Peyer's patch (tissue), 4 donors: ENCODE measurements at places on chromosomes 4 and X. TPM values are rescaled to one million over a fixed set of nuclear protein-coding genes. Genes with fewer than 3 reads are reported as not detected.

The C4orf36 gene
- total RNA-seq: not detected

The MAPK10 gene
- 1.8 TPM for total RNA-seq

The UNC5C gene
- 19.0 TPM for total RNA-seq

The VCX2 gene
- total RNA-seq: not detected

The PNCK gene
- total RNA-seq: 6.1 TPM

The CXCL9 gene
- 0.94 TPM for total RNA-seq

The GLOD5 gene
- total RNA-seq: not detected

The SLIT2 gene
- 6.7 TPM for total RNA-seq

The STATH gene
- total RNA-seq: not detected

The UGT2A1 gene
- total RNA-seq: not detected

The TMEM271 gene
- total RNA-seq: not detected

The KCNE5 gene
- not detected for total RNA-seq

The SAGE1 gene
- total RNA-seq: not detected

The IL2 gene
- not detected for total RNA-seq

The GYG2 gene
- 3.9 TPM for total RNA-seq

DNA sequence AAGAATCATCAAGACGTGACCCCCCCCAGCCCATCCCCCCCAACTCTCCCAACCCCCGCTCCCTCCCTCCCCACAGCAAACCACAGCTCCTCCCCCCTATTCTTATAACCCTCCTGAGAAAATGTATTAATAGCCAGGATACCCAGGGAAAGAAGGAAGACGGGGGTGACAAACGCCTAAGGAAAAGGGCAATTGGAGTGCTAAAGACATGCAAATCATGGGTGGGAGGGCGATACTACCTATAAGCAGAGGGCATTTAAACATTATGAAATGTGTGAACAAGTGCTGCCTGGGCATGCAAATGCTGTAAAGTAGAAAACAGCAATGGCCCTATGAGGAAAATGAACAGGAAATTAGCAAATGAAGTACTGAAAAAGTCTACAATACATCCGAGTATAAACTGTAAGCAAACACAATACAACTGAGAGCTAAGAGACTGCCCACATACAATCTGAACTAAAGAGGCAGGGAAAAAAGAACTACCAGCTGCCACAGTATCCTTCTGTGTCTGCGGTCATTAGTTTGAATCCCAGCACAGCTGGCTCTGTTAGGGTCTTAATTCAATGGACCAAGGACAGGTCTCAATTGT lies 2.4 kb downstream of the CXXC4 start:
- DNase-seq: peak; percentile 50

DNA sequence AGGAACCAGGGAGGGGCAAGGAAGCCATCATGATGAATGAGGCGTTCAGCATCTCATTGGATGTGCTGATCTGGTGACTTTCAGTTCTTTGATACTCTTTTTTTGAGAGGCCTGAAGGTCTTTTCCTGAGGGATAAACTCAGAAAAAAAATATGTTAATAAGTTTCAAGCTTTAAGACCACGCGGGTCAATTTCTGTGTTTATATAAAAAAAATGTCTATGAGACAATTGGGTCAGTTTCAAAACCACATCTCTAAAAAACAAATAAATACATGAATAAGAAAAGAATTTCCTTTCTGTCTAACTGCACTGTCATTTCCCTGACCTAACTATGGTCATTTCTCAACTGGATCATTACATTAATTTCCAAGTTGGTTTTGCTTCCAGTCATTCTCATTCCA lies 62.6 kb downstream of the TRIML1 start:
- no peak for DNase-seq

DNA sequence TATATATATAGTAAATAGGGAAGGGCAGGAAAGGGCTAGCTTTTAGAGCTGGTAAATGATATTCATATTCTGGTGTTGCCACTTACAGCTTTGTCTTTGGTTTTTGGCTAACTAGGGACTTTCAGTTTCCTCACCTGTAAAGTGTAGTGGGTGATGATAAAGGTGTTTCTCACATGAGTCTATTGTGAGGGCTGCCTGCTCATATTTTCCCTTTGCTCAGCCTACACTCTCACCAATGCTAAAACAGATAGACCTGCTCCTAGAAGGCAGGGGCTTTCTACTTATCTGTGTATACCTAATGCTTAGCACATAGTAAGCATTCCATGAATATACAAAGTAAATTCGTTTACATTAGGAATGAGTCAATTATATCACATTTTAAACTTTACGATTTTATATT lies 137.2 kb upstream of the HS3ST1 start:
- no peak for DNase-seq

DNA sequence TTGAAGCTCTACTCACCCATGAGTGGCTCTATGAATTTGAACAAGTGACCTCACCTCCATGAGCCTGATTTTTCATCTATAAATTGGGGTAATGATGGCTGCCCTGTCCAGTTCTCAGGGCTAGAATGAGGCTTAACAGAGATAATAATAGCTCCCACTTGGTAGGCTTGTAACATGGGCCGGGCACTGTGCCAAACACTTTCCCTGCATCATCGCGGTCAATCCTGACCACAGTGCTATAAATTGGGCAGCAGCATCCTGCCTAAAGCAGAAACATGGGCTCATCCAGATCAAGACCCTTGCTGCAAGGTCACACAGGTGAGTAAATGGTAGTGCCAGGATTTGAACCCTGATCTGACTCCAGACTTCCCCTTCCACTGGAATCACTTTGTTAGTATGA lies 12.8 kb downstream of the APLN start:
- DNase-seq: no peak

DNA sequence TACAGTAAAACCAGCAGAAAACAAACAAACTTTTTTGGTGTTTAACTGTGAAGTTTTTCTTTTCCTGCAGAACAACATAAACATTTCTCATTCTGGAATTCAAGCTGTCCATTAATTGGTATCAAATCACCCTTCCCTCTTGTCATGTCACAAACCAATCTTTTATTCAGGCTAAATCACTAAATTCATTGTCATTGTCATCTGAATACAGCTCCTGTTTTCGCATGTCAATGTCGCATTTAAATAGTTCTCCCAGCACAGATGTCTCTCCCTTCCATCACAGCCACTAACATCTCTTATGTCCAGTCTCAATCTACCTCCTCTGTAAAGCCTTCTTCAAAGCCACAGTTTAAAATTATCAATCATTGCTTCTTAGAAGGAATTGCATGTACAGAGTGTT lies 192.1 kb upstream of the PCDH10 start:
- DNase-seq: no peak

DNA sequence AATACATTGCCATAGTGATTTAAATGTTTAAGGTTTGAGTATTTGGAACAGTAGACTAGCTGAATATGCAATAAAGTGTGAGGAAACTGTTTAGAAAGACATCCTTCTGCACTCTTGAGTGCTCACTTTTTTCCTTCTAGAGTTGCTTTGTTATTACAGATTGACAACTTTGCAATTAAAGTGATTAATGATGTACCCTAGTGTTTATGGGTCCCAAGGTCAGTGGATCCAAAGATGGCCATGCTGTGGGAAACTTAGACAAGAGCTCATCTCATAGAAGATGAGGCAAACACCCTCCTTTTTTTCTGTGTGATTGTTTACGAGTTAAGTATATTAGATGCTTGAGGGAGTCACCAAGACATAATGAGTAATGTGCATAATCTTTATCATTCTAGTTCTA lies 118.8 kb downstream of the PDLIM5 start:
- DNase-seq: no peak

DNA sequence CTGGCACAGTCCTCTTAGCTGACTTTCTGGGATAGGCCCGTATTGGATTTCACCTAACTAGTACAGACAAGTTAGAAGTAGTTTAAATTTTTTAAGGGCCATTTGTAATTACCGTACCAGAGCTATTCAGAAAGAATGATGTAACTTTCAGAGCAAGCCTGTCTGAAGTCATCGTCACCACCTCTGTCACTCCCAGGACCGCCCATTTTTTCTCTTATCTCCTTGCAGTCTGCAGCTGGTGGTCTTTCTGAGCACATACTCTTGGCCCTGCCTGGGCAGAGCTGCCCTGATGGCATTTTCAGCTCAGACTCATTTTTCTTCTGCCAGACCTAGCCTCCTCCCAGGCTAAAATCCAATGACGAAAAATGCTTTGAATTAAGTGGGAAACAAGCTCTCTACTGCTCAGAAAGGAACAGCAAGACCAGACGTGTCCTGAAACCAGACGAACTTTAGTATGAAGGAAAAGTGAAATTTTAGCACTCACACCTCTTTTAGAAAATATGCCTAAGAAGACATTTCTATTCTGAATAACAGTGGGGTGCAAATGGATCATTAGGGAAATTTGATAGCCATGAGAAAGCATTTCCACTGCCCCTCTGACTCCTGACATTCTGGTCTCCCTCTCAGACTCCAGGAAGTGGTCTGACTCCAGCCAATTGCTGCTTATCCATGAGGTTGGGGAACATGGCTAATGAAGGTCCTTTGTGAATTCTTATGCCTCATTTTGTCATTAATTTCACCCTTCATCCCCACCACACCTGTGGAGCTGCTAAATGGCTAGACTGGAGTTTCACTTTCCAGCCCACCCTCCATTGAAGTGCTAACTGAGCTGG lies 162.4 kb upstream of the GYPA start:
- DNase-seq: no peak

DNA sequence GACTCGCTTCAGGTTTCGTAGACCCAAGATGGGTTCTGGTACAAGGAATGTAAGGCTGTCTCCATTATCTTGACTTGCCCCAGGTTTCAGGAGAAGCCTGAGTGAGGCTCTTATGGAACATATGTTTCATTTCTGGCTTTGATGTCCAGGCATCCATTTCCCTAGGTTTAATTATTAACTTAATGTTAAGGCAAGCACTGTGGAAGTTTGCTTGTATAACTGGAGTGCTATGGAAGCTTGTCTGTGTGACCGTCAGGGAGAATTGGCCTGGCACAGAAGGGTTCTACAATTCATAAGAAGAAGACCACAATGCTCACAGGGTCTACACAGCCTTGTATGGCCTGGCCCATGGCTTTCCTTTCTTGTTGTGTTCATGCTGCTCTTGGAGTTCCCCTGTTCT lies 47.2 kb upstream of the PPP1R2C start:
- no peak for DNase-seq

- DNase-seq: peak; percentile 40
Observed at GRCh38 chr4:930028-930551, 2.0 kb downstream of the GAK start.

GRCh38 chrX:134692233-134692632 lies 34.0 kb upstream of the PLAC1 start:
- DNase-seq: no peak

- no peak for DNase-seq
Observed at GRCh38 chr4:61041527-61041926, 158.6 kb upstream of the ADGRL3 start.

GRCh38 chr4:145130130-145130529 lies 32.0 kb downstream of the ABCE1 start:
- no peak for DNase-seq

DNA sequence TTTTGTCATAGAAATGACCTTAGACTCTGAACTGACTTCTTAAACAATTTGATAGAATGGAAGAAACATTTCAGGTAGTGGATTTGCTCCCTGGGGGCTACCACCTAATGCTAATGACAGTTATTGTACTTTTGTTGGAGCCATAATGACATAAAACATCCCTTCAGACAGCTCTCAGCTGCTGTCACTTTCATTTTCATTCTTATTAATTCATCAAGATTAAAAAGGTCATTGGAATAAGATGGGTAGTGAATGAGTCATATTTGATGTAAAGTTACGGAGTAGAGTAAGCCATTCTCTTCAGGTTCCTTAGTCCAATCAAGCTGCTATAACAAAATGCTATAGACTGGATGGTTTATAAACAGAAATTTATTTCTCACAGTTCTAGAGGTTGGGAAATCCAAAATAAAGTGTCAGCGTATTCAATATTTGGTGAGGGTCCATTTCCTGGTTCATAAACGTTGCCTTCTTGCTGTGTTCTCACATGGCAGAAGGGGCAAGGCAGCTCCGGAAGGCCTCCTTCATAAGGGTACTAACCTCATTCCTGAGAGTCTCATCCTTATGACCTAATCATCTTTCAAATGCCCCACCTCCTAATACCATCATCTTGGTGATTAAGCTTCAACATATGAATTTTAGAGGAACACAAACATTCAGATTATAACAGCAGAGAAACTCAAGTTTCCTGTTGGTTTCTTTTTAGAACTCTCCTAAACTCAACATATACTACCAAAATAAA lies 268.5 kb downstream of the ARAP2 start:
- DNase-seq: no peak

GRCh38 chrX:99777912-99778311 lies 632.2 kb downstream of the PCDH19 start:
- no peak for DNase-seq

DNA sequence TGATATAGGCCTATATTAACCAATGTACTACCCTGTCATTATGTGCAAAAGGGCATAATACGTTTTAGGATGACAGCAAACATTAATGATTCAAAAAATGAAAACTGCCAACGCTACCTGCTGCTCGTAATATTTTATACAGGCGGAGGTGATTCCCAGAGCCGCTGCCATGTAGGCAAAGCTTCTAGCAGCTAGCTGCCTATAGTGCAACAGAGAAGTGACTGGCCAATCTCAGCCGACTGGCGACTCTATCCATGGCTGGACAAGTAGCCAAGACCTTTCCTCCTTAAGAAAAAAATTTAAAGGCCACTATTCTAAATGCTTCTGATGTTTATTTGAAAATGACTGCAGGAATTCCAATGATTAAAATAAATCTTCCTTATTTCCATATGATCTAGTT lies 1.9 kb downstream of the PPARGC1A start:
- no peak for DNase-seq

DNA sequence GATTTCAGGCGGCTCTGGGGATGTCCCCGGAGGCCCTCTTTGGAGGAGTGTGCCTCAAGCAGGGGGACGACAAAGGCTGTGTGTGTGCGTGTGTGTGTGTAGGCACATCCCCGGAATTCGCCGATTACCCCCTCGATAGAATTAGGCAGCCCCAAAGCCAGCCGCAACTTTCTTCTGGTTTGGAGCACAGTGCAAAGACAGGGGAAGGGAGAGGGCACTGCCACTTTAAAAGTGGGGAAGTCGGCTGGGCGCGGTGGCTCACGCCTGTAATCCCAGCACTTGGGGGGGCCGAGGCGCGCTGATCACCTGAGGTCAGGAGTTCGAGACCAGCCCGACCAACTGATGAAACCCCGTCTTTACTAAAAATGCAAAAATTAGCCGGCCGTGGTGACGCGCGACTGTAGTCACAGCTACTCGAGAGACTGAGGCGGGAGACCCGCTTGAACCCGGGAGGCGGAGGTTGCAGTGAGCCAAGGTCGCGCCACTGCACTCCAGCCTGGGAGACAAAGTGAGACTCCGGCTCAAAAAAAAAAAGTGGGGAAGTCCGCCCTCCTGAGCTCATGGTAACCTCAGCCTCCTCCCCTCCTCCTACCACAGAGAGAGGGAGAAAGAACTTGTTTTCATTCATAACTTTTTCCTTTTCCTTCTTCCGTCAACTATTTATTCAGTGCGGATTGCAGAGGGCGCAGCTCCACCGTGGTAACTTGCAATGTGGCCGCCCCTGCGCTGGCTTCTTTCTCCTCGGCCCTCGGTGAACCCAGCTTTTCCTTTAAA lies 2.4 kb downstream of the SPRY1 start:
- peak; percentile 78 for DNase-seq
